ENCODE measurements at places on chromosomes 13 and 19.

GRCh38 chr19:29940971-29941585 is 961 bp upstream of the URI1 start:
- DNase-seq, result no peak

DNA sequence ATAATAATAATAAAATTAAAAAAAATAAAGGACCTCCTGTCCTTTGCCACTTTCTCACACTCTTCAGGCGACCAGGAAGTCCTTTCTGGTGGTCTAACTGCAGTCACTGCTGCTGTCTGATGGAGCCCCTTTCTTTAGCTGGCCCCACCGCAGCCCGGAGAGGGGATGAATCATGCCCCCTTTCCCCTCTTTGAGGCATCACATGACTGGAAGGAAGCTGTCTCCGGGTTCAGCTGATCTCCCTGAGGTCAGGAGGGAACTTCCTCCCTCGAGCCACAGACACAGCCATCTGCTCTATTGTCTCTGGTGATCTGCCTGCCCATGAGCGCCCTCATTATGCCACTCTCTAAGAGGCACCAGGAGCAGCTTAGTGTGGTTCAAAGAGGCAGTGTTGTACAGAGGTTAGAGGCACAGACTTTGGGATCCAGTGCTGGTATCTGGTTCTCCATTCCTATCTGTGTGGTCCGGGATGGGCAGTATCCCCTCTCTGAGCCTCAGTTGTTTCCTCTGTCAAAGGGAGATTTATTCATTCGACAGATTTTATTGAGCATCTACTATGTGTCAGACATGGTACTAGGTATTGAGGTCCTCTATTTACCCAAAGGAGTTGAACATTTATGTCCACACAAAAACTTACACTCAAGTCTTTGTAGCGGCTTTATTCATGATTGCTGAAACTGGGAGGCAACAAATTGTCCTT is 30.0 kb downstream of the VAV1 start:
- peak; percentile 41 for DNase-seq

- DNase-seq, result peak; percentile 56
These were observed 211.5 kb downstream of the URI1 start for GRCh38 chr19:30153326-30154210.

- no peak for DNase-seq
These were observed 927 bp downstream of the COL4A2 start for GRCh38 chr13:110307767-110308655.

GRCh38 chr19:43664018-43664417 is 6.0 kb downstream of the PLAUR start:
- no peak for DNase-seq

GRCh38 chr19:1255186-1256161 is 7.1 kb downstream of the MIDN start:
- no peak for DNase-seq

DNA sequence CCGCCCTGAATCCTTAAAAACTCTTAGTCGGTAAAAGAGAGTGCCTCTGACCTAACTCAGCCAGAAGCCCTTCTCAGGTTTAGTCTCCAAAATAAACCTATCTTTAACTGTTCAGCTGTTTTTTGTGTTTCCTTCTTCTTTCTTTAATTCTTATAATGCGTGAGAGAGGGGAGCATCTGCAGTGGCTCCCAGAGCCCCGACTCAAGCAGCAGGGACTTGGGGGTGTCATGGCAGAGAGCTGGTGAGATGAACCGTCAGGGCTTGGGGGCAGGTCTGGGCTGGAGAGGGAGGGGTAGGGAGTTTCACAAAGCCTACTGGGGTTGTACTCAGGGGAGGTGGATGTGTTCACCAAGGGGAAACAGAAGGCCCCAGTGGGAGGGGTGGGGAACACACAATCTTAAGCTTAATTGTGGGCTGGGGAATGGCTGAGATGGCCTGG is 16.8 kb upstream of the SIGLEC6 start:
- DNase-seq, result no peak

- no peak for DNase-seq
These were observed 2.1 kb upstream of the LRCH1 start for GRCh38 chr13:46550822-46551221.

DNA sequence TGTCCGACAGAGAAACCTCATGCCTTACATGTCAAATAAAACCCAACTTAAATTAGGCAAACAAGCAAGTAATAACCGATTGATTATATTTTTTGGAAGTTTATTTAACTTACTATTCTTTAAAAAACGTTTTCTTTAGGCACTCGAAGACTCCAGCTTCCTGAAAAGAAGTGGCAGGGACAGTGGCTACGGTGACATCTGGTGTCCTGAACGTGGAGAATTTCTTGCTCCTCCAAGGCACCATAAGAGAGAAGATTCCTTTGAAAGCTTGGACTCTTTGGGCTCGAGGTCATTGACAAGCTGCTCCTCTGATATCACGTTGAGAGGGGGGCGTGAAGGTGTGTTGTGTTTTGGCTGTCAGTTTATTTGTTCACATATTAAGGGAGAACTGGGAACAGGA is 164.4 kb downstream of the LMO7 start:
- no peak for DNase-seq

GRCh38 chr19:30908262-30908771 is 440.9 kb downstream of the TSHZ3 start:
- no peak for DNase-seq

DNA sequence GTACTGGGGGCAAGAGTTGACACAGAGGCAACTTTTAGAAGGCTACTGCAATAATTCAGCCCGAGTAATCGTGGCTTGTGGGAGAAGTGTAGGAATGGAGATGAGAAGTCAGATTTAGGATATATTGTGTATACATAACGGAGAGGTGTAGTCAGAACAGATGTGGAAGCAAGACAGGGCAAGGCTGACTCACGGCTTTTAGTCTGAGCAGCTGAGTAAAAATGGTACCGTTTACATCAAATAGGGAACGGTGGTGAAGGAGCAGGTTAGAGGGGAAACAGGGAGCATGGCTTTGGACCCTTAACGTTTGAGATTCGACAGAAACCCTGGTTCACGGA is 796 bp upstream of the LSM14A start:
- DNase-seq, result peak; percentile 35

- no peak for DNase-seq
These were observed 68.4 kb upstream of the LRCH1 start for GRCh38 chr13:46484561-46484960.

DNA sequence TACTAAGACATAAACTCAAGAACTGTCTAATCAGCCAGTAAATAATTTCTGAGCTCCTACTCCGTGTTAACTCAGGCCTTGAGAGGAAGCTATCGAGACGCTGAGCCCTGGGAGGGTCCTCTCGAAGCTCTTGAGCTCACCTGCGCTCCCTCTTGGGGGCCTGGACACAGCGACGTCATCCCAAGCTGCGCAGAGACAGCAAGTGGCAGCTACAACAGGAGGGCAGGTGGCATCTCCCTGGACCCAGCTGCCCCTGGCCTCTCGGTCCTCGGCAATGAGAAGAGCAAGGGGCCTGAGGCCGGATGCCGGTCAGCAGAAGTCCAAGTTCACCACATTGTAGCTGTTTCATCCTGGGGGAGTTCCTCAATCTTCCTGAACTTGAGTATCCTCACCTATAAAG is 30.5 kb upstream of the TUBGCP3 start:
- DNase-seq, result no peak

Measured in germinal center (tissue), 1 donor.